ENCODE measurements at places on chromosomes 7 and 10.

GRCh38 chr7:92621561-92622023 is 31.4 kb upstream of the FAM133B start:
- DNase-seq, result no peak

- DNase-seq, result no peak
Measured at GRCh38 chr10:71539442-71540118, 142.9 kb downstream of the CDH23 start.

GRCh38 chr10:132427939-132428367 is 31.0 kb downstream of the PWWP2B start:
- no peak for DNase-seq

DNA sequence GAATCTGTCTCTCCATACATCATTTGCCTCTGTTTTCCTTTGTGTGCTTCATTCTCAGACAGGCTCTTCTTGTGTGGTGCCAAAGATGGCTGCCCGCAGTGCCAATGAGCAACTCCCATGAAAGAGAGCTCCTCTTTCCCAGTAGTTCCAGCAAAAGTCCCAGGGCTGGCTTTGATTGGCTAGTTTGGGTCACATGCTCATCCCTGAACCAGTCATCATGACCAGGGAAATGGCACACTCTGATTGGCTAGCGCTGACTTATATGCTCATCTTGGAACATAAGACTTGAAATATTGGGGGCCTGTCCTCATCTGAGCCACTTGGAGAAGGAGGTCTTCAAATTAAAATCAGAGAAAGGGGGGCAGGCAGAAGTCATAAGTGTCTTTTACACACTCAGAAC is 112.7 kb downstream of the CDH23 start:
- no peak for DNase-seq

GRCh38 chr7:20794676-20795075 is 8.0 kb upstream of the SP8 start:
- DNase-seq, result no peak

DNA sequence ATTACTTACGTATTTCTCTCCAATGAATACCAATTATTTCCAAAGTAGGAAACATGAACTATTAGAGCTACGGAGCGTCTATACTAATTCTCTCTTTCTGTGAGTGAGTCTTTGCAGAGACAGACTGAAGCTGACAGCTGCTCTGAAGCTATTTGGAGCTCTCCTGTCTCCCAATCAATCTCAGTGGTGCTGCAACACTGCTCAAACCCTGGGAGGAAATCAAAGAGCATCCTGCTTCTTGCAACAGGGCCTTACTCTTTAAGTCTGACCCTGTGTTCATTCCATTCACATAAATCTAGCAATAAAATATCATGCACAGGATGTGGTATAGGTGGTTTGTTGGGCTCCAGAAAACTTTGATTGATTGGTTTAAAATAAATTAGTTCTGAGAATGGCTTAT is 685.7 kb upstream of the IGFBP3 start:
- no peak for DNase-seq

GRCh38 chr10:3968727-3969126 is 183.7 kb upstream of the KLF6 start:
- no peak for DNase-seq

- DNase-seq, result no peak
Measured at GRCh38 chr7:77727936-77728701, 31.9 kb downstream of the RSBN1L start.

DNA sequence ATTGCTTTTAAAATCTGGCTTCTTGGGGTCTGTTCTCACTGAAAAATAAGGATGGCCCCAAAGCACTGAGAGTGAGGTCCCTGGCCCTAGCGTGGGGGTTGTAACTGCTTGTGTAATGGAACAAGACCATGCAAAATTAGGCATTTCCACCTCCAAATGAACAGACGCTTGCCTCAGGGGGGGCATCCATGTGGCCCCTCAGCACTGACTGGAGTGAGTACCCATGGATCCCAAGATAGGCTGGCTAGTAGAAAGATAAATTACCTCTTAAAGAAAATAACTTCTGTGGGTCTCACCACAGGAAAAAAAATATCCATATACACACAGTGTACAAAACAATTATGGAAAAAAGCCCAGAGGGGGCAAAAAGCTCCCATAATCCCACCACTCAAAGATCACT is 15.2 kb upstream of the CPA1 start:
- no peak for DNase-seq

DNA sequence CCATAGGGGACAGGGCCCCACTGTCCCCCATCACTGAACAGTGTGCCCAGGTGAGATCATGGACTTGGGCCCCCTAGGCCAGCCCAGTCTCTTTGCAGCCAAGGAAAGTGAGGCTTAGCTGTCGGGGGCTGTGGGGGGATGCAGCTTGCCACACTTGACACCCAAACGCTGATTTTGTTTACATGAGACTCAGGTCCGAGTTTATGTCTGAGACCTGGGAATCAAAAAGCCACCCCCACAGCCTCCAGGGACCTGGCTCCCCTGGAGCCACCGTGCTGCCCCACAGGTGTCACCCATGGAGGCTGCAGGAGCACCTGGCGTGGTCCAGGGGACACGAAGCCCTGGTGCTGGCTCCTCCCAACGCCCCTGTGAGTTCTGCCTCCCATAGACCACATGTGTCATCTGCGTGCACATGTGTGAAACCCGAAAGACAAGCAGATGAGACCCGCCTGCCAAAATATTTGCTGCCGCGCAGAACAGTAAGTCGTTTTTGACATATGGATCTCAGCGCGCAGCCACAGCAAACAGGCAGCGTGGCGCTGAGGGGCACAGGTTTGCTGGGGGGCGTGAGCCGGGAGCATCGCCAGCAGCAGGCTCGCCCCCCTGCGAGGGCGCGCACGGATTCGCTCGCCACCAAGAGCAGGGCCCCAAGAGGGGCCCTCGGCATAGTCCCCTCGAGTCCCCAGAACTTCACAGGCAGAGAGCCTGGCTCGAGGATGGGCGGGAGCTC is 112.3 kb downstream of the LHPP start:
- no peak for DNase-seq

All from activated CD4-positive, alpha-beta T cell treated with anti-CD3 and anti-CD28 coated beads for 36 hours (primary cell).